GM12891 (cell line): ENCODE measurements at places on chromosomes 1 and 21.

- no peak for DNase-seq
Measured at GRCh38 chr1:58896246-58897183, 112.7 kb upstream of the JUN start.

GRCh38 chr1:150507912-150508864 is at the start of gene ECM1:
Gene ECM1, plus strand, starts transcription at chr1:150508109. Its CDS starts 101 bp downstream, at chr1:150508210.
- DNase-seq = no peak

GRCh38 chr1:76293831-76294230 is 219.3 kb downstream of the ST6GALNAC3 start:
- no peak for DNase-seq

DNA sequence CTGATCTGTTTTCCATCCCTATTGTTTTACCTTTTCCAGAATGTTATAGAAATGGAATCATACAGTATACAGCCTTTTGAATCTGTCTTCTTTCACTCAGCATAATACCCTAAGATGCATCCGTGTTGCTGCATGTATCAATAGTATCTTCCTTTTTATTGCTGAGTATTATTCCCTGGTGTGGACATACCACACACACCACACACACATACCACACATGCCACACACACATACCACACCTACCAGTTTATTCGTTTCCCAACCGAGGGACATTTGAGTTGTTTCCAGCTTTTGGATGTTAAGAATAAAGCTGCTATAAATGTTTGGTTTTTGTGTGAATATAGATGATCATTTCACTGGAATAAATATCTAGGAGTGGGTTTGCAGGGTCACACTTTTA is 22.2 kb upstream of the SLC30A1 start:
- DNase-seq = no peak

GRCh38 chr1:194477908-194478307 is 1291.5 kb upstream of the B3GALT2 start:
- DNase-seq = no peak

DNA sequence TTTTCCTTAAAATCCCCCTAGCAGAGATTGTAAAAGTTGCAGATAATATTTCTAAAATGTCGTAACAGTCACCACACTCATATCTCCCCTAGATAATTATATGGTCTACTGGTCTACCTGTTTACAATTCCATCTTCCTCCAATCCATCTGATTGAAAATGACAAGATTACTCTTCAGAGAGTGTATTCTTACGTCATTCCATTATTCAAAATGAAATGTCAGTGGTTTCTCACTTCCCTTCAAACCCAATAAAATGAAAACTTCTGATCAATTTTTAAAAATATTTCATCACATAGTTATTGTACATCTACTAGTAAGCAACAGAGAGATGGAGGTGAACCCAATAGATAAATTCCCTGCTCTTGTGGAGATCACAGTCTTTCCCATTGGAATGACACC is 202.2 kb upstream of the C8B start:
- no peak for DNase-seq

DNA sequence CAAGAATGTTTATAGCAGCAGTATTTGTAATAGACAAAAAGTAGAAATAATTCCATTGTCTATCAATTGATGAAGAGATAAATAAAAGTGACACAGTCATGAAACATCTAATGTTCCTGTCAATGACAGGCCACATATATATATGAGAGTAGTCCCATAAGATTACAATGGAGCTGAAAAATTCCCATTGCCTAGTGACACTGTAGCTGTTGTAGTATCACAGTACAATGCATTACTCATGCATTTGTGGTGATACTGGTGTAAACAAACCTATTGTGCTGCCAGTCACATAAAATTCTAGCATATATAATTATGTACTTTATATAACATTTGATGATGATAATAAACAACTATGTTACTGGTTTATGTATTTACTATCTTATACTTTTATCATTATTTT is 141.9 kb upstream of the LYPLAL1 start:
- DNase-seq = no peak

- no peak for DNase-seq
Measured at GRCh38 chr1:145985502-145986439, 10.6 kb downstream of the TXNIP start.

DNA sequence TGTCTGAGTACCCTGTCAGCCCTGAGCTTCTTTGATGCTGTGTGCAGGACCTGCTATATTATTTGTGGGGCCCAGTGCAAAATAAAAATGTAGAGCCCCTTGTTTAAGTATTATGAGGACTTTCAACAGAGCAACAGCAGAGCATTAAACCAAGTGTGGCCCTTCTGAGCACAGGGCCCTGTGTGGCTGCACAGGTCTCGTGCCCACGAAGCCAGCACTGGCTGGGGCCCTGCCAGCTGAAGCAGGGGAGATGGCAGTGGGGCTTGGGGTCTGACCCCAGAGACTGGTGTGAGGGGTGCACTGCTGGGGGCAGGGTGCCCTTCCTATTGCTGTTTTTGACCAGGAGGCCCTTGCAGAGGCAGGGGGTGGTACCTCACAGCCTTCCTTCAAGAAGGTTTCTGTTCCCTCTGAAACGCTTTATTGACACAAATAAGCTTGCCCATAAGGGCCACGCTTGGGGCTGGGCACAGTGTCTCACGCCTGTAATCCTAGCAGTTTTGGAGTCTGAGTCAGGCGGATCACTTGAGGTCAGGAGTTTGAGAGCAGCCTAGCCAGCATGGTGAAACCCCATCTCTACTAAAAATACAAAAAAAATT is 2.2 kb upstream of the SEMA4A start:
- no peak for DNase-seq
